Esophagus mucosa (tissue), 1 donor: ENCODE measurements at places on chromosomes 3 and 15. TPM values are rescaled to one million over a fixed set of nuclear protein-coding genes. Genes with fewer than 3 reads are reported as not detected.
A peak's percentile ranks its signal among the peaks of the same experiment; 100 is the strongest.

Gene GCNT3
- 11.4 TPM for total RNA-seq

- ATAC-seq = peak; percentile 88
Observed at GRCh38 chr3:150371741-150372254, 36.3 kb upstream of the TSC22D2 start.

- ATAC-seq = no peak
Observed at GRCh38 chr3:18351069-18351628, 74.0 kb downstream of the SATB1 start.

Gene MUC4
- total RNA-seq = 43.5 TPM

Gene SNX1
- 76.6 TPM for total RNA-seq

DNA sequence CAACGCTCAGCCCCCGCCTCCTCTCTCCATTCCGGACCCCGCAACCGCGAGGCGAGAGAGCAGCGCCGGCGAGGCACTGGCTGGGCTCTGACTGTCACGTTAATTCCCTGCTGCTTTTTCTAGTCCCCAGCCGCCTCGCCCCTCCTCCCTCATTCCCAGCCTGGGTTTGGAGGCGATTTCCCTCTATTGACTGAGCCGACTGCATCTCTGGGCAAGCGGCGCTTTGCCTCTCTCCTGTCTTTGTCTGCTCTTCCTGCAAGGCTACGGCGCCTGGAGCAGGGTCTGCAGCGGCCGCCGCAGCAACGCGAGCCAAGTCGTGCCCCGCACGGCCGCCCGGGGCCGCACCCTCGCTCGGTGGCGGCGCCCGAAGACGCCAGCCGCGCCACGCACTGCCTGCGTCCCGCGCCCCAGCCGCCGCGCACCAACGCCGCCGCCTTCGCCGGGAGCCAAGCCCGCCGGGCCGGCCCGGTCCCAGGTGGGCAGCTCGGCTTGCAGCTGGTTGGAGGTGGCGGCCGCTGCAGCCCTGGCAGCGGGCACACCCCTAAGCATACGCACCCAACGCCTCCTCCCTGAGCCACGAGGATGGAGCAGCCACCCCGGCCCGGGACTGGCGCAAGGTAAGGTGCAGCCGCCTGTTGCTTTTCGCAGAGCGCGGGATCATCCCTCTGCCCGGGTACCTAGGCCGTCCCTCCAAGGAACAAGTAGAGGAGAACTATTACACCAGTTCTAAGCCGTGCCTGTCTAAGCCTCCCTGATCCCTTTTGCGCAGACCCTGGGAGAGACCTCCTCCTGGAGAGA, at the start of gene LRRC3B:
TSS of gene LRRC3B (plus strand) at position 152 of the 798 bp plus-strand sequence. CDS start 86,901 bp downstream, outside the sequence.
- peak; percentile 39 for ATAC-seq

- ATAC-seq = peak; percentile 38
Observed at GRCh38 chr3:69085168-69085832, 563 bp downstream of the ARL6IP5 start.

- no peak for ATAC-seq
Observed at GRCh38 chr3:43327582-43327979, 41.2 kb downstream of the SNRK start.
